ENCODE measurements at places on chromosomes 3 and 15.
A peak's percentile ranks its signal among the peaks of the same experiment; 100 is the strongest.

DNA sequence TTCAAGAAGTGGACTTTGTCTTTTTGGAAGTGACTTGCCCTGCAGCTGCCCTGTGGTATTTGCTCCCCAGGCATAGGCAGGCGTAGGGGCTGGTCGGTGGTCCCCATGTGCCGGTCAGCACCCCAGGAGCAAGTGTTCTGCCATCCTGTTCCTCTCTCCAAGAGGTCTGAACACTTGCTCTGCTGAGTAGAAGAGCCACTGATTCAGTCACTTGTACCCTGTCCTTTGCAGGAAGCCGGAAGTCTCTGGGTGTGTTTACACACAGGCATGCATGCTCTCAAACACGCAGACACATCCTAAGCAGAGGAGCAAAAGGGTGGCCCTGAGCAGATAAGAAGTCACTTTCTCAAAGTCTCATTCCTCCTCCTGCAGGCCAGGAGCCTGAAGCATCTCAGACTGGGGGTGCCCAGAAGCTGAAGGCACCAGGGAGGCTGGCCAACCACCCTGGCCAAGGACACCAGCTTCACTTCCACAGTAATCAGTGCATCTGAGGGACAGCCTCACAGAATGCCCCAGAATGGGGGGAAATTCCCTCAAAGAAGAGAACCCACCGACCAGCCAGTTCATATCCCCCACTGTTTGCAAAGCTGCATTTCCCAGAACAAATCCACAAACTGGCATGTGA is 88.7 kb upstream of the POMGNT2 start:
- no peak for DNase-seq

DNA sequence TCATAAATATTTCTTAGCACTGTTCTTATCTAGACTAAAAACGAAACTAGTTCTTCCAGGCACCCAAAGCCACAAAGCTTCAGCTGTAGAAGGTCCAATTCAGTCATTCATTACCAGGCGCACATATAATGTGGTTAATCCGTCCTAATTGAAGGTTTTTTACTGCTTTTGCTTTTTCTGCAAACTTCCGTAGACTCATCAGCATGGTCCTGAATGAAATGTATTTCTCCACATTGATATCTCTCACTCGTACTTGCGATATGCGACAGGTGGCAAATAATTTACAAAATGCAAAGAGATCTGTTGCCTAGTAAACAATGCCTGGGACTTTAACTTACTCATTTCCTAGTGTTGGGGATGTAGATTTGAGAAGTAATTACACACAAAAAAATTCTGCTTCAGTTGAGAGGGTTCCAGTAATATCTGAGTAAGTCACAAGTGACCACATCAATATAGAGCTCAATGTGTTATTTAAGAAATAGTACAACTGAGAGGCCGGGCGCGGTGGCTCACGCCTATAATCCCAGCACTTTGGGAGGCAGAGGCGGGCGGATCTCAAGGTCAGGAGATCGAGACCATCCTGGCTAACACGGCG is 75.0 kb upstream of the MBNL1 start:
- no peak for DNase-seq

DNA sequence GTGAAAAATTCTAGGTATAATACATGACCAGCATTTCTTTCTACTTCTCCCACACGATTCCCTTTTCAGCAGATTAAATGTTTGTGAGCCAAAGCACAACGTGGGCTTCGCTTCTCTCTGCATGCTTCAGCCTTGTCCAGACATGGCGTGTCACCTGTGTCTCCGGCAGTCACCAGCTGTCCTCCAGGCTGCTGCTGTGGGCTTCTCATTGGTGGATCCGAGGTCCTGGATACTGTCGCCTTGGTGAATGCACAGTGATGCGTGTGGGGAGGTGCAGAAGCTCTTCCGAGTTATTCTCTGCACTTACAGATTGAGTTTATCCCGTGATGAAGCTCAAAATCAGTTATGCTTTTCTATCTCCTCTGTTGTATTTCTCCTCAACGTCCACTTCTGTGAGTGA is 23.0 kb upstream of the GOLGA8J start:
- DNase-seq, result no peak

- DNase-seq, result peak; percentile 6
Measured at GRCh38 chr3:27978440-27978839, 256.3 kb upstream of the EOMES start.

GRCh38 chr3:67460841-67461510 is 193.4 kb downstream of the SUCLG2 start:
- DNase-seq, result no peak

GRCh38 chr3:193605876-193606275 is 12.9 kb downstream of the OPA1 start:
- peak; percentile 65 for DNase-seq

DNA sequence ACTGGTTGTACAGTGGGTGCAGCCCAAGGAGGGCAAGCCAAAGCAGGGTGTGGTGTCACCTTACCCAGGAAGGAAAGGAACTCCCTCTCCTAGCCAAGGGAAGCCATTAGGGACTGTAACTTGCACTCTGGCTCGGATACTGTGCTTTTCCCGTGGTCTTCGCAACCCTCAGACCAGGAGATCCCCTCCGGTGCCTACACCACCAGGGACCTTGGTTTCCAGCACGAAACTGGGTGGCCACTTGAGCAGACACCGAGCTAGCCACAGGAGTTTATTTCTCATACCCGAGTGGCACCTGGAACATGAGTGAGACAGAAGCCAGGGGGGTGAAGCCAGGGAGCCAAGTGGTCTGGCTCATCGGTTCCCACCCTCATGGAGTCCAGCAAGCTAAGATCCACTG is 90.7 kb downstream of the ZBBX start:
- DNase-seq, result no peak

DNA sequence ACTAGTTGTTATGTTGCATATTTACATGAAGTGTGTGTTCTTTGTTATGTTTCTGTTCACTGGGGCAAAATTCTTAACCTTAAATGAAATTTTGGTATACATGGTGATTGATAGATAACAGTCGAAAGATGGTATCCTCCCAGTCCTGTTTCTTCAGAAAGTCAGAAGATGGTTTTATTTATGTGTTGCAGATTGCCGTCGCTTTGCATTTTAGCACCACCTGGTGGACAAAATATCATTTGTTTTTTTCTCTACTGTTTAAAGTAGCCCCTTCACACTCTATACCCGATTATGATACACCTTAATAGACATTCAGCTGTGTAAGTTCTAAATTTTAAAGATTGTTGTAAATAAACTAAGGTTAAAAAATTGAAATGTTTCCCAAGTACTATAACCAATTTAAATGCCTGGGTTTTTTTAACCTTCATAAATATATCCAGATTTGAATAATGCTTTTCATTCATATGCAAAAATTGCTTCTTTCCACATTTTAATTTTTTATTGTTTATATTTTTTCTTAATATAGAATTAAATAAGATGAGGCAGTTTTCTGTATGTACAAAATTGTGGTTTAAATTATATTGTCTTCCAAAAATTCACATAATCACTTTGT is 152.2 kb downstream of the ALCAM start:
- peak; percentile 69 for DNase-seq

DNA sequence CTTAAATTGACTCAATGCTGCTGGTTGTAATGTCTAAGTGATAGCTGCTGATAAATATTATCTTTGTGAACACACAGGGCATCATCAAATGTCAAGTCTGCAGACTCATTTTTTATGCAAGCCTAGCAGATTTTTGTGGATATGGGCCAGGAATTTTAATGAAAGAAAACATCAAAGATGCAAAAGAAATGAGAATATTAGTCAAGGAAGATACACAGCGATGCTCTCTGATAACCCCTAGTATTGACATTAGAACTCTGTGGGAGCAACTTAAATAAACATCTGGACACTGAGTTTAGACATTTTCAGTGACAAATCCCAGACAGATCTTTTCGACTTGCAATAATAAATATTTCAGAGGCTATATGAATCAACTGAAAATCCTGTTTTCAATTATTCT is 28.3 kb downstream of the POLR2M start:
- DNase-seq, result no peak

GRCh38 chr3:161423911-161424522 is 52.7 kb upstream of the SPTSSB start:
- DNase-seq, result peak; percentile 37
